ENCODE measurements at places on chromosomes 7 and 10.

DNA sequence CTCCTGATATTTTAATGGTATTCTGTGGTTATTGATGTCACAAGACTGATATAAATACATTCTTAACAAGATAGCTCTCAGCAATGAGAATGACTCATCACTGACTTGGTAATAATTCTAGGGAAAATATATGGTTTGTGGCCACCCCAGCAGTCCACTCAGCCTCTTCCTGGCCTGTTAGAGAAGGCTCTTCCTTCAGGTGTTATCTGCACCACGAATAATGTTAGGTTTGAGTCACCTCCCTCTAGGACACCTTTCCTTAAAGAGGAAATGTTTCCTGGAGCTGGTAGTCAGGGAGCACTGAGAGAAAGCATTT, 163.3 kb downstream of the SVIL start:
- DNase-seq, result no peak

DNA sequence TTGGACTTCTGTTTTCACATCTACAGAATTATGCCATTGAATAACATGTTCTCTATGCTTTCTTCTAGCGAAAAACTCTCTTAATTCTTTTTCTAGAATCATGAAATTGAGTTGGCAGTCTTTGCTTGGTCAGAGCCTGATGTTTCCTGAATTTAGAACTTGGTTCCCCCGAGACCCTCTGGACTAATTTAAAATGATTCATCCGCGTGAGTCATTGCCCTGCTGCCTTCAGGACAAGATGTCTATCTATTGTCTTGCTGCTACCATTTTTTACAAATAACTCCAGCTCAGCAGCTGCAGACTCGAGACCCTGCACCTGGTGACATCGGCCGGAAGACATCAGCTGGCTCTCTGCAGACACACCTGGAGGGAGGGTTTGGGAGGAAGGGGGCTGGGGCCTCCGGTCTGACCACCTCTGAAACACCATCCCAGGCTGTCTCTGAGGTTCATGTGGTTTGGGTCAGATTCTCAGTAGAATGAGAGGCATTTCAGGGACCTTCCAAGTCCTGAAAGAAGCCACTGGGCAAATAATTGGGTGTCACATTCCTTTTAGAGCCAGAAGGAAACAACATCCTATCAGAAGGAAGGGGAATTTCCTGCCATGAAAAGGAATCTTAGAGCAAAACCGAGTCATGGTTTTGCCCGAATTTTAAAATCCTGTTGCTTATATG, 20.9 kb upstream of the KLF6 start:
- DNase-seq, result no peak

- no peak for DNase-seq
These were observed 27.9 kb downstream of the CALML3 start for GRCh38 chr10:5552376-5553321.

DNA sequence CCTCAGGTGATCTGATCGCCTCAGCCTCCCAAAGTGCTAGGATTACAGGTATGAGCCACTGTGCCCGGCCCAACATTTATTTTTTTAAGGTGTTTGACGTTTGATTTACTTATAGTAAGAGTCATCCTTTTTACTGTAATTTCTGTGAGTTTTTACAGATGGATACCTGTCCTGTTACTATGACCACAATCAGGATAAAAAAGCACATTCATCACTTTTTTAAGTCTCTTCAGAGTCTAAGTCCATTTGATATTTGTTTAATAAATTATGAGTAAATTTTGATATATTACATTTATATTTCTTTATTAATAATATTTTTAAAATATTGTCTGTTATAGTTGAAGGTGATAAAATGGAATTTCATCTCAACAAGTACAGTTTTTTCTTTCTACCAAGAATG, 300.5 kb upstream of the KAT6B start:
- no peak for DNase-seq

- DNase-seq, result no peak
These were observed 158.9 kb upstream of the SP4 start for GRCh38 chr7:21269021-21269420.

- DNase-seq, result no peak
These were observed 1060.5 kb downstream of the XPNPEP1 start for GRCh38 chr10:108862676-108863350.

GRCh38 chr10:67492317-67493019, 203.5 kb downstream of the CTNNA3 start:
- no peak for DNase-seq

- no peak for DNase-seq
These were observed 641.6 kb downstream of the SH2D4B start for GRCh38 chr10:81179324-81179723.

DNA sequence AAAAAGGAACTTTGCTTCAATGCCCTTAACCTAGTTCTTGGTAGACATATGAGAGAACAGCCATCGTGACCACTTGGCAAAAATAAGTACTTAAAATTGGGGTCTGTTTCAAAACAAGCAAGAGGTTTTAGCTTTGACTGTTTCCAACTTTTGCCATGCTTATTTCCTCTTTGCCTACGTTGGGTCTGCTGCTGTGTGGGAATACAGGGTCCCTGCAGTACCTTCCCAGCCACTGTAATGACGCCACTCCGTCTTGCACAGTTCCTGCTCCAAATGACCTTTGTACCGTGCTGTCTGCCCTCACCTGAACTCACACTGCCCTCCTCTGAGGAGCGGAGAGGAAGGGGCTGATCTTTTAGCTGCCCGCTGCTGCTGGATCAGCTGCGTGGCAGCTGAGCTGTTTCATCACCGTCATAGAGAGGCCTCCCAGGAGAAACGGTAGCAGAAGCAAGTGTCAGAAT, 133.1 kb downstream of the MAPK8 start:
- no peak for DNase-seq

GRCh38 chr7:132077971-132078685, 498.1 kb downstream of the PLXNA4 start:
- DNase-seq, result no peak

GRCh38 chr7:152887191-152887590, 127.6 kb downstream of the ACTR3B start:
- DNase-seq, result no peak

DNA sequence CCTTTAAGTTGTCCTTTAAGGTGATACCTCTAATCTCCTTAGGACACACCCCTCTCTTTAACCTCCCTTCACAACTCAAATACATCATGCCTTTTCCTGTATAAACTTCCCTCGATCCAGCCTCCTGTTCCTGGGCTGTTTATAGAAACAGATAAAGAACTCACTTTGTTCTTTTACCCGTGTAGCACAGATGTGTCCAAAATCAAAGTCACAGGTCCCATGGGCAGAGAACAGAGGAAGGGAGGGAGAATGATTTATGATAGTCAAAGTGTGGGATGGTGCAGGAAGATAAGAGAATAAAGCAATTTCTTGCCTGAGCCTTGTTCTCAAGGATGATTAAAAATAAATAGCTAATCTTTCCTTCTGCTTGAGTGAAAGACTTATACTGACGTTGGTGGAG, 50.3 kb upstream of the CABCOCO1 start:
- no peak for DNase-seq

- DNase-seq, result no peak
These were observed 163.2 kb upstream of the GPR26 start for GRCh38 chr10:123502983-123503382.

GRCh38 chr7:88116235-88116795, 103.5 kb downstream of the SRI start:
- no peak for DNase-seq

DNA sequence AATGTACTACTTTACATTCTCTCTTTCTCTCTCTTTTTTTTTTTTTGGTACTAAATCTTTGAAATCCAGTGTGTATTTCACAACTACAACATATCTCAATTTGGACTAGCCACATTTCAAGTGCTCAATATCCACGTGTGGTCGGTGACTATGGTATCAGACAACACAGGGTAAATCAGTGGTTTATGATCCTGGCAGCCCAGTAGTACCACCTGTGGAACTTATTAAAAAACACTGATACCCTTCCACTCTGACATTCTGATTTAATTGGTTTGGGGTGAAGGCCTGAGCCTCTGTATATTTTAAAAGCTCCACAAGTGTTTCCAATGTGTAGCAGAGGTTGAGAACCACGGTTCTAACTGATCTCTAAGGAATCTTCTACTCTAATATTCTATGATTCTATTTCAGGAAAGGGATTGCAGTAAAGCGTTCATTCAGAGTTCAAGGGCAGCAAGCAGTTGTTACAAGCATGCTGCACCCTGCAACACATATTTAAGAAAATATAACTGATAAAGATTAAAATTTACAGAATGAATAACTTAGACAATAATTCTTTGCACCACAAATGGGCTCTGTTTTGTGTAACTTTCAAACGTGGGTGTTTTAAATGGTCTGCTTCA, 5.1 kb downstream of the CREB5 start:
- DNase-seq, result no peak

GRCh38 chr7:158735935-158736334, 31.3 kb upstream of the NCAPG2 start:
- DNase-seq, result no peak

GRCh38 chr10:102433619-102434046, 1.3 kb upstream of the CUEDC2 start:
- no peak for DNase-seq

DNA sequence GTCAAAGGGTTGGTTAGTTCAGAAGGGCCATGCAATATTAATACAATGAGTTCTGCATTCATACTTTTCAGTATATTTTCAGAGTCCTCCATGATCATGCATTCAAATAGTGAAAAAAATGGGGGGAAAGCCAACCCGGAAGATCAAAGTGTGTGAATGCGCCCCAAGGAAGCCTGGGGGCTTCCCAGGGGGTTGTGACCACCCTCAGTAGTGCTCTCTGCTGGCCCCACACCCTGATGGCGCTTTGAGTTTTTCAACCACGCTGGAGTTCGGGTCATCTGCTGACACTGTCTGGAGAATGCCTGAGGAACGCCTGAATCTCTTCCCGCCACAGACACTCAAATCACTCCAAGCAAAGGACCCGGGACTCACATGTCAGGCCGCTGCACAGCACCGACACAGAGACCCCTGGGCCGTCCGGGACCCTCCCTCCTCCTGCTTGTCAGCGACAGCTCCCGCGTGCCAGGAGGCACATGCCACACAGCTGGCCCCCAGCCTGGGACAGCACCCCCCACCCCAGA, 1.0 kb downstream of the TNS3 start:
- no peak for DNase-seq
